GM12878 (cell line): ENCODE measurements at places on chromosomes 1 and 21. TPM values are rescaled to one million over a fixed set of nuclear protein-coding genes. Genes with fewer than 3 reads are reported as not detected.

DNA sequence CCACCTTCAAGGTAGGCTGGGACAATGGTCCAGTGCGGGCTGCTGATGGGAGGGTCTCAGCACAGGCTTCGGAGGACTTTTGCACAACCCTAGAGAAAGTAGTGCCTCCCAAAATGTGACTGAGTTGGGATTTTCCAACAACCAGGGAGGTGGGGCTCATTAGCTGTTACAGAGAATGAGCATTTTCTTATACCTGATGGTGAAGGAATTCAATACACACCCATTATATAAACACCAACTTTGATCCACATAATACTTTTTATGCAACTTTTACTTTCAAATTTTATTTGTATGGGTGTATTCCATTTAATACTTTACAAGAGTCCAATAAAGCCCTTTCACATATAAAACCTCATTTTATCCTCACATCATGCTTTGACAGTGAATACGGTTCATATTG, 31.3 kb upstream of the RNF186 start:
- no peaks in the 10 kb centered on the region for H3K4me1 ChIP-seq
- H3K4me3 ChIP-seq = no peak overlapping the region
- no peak for DNase-seq
- no peaks in the 10 kb centered on the region for H3K36me3 ChIP-seq
- H3K27me3 ChIP-seq = no peaks in the 10 kb centered on the region

DNA sequence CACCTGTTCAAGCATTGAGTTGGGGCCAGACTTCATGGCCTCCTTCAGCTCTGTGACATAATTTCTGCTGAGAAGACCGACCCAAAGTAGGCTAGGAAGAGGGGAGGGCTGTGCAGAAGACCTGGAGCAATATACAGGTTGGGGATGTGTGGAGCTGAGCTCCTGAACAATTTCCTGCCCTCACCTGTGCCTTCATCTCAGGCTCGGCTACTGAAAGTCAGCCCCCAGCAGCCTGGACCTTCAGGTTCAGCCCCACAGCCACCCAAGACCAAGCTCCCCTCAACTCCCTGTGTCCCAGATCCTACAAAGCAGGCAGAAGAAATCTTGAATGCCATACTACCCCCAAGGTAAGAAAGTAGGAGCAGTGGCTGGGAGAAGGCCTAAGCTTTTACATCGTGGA, 662 bp downstream of the DNALI1 start:
- H3K4me1 ChIP-seq = peaks cover 6% of the 10 kb centered on the region; the same call in 1 of the 2 replicates
- no peak for DNase-seq
- H3K36me3 ChIP-seq = no peaks in the 10 kb centered on the region; the same call in 1 of the 2 replicates
- no peak overlapping the region for H3K4me3 ChIP-seq
- H3K27me3 ChIP-seq = no peaks in the 10 kb centered on the region

DNA sequence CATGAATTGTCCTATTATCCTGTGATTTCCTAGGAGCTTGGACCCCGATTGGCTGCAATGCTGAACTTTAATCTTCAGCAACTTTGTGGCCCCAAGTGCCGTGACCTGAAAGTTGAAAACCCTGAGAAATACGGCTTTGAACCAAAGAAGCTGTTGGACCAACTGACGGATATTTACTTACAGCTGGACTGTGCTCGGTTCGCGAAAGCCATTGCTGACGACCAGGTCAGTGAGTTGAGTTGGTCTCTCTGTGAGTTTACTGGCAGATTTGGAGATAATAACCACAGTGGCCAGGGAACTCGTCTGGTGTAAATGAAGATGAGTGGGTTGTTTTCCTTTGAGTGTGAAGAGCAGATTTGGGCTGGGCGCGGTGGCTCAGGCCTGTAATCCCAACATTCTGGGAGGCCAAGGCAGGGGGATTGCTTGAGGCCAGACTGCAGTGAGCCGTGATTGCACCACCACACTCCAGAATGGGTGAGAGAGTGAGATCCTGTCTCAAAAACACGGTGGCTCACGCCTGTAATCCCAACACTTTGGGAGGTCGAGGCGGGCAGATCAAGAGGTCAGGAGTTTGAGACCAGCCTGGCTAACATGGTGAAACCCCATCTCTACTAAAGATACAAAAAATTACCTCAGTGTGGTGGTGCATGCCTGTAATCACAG, 39.1 kb upstream of the KIF1B start:
- H3K27me3 ChIP-seq = no peaks in the 10 kb centered on the region
- H3K4me1 ChIP-seq = peaks cover 31% of the 10 kb centered on the region
- peak overlapping the region; percentile 83; the same call in 1 of the 2 replicates for H3K27ac ChIP-seq
- H3K36me3 ChIP-seq = peaks cover 3% of the 10 kb centered on the region
- H3K4me3 ChIP-seq = no peak overlapping the region

DNA sequence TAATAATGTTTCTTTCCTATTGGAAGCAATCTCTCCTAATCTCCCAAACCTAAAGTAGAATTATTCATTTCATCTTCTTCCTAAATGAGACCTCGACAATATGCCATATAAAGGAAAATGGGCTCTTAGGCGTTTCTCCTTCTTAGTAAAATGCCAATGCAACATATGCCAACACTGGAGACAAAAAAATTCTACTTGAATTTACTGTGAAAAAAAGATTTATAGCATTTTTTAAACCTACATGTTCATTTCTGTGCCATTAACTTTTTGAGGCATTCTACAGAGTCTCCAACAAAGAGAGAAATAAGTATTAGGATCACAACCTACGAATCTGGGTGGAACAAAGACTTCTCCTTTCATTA, 1.3 kb downstream of the WDR47 start:
- no peaks in the 10 kb centered on the region for H3K27me3 ChIP-seq
- H3K4me1 ChIP-seq = no peaks in the 10 kb centered on the region
- no peak for DNase-seq
- peak overlapping the region; percentile 100 for H3K4me3 ChIP-seq

DNA sequence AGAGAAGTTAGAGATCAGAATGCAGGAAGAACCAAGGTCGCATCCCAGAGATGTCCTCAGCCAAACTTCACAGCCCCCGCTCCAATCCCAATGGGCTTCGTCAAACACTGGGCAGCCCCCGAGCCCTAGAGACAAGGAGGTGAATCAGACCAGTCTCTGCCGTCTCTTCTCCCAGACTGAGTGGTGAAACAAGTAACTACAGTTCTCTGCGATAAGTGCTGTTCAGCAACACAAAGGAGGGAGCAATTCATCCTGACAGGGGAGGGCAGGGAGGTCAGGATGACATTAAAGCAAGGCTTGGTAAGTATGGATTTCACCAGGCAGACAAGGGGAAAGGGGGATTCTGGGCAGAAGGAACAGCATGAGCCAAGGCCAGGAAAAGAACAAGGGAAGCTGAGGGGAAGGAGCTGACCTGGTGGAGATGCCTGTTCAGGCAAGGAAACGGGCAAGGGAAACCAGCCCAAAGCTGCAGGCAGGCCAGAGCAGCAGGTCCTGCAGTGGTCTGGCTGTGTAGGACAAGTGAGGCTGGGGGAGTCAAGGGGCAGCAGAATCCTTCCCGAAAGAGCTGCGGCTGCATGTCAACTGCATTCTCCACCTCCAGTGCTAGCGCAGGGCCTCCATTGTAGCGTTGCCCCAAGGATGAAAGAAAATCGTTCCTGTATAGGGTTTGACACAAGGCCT, 13.6 kb upstream of the ERI3 start:
- H3K27ac ChIP-seq = no peak overlapping the region
- no peak for DNase-seq
- peaks cover 1% of the 10 kb centered on the region; the same call in 1 of the 2 replicates for H3K27me3 ChIP-seq
- H3K4me3 ChIP-seq = no peak overlapping the region
- no peaks in the 10 kb centered on the region for H3K36me3 ChIP-seq

PTPRC gene
- polyA plus RNA-seq = 118 and 119 TPM in 2 replicates

GRCh38 chr1:246677842-246678241, 46.4 kb upstream of the SCCPDH start:
- no peak for DNase-seq
- H3K27ac ChIP-seq = no peak overlapping the region
- H3K4me3 ChIP-seq = no peak overlapping the region
- no peaks in the 10 kb centered on the region for H3K36me3 ChIP-seq
- H3K27me3 ChIP-seq = no peaks in the 10 kb centered on the region

DNA sequence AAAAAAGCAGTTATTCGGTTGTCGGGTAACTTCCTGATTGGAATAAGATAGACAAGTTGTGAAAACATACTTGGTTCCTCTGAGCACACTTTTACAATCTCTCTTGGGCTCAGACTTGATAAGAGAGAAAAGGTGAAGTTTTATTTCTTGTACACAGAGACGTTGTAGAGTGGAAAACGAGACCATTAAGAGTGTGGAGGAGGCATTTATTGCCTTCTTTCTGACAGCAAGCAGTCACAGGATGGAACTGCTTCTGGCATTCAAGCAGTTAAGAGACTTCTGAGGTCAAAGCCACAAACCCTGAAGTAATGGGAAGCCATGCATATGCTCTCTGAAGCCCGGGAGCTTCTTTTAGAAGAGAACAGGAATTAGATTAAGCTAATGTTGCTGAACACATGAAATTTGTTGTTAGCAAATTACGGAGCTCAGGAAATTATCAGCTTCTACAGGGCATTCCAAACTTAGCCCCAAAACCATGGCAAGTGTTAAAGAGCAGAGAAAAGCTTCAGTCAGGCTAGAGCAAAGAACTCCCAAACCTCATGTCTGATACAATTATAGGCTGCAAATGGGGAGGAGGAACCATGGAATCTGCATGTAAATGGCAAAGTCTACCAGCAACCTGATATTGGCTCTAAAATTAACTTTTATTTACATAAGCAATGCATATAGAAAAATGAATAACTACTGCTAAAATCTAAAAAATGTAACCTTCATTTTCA, 26.0 kb downstream of the S1PR1 start:
- DNase-seq = no peak
- H3K36me3 ChIP-seq = no peaks in the 10 kb centered on the region

- H3K36me3 ChIP-seq = no peaks in the 10 kb centered on the region
- no peaks in the 10 kb centered on the region for H3K27me3 ChIP-seq
- no peak for DNase-seq
- H3K27ac ChIP-seq = peak overlapping the region; percentile 97
These were observed 231.8 kb upstream of the IRF2BP2 start for GRCh38 chr1:234841710-234842231.

DNA sequence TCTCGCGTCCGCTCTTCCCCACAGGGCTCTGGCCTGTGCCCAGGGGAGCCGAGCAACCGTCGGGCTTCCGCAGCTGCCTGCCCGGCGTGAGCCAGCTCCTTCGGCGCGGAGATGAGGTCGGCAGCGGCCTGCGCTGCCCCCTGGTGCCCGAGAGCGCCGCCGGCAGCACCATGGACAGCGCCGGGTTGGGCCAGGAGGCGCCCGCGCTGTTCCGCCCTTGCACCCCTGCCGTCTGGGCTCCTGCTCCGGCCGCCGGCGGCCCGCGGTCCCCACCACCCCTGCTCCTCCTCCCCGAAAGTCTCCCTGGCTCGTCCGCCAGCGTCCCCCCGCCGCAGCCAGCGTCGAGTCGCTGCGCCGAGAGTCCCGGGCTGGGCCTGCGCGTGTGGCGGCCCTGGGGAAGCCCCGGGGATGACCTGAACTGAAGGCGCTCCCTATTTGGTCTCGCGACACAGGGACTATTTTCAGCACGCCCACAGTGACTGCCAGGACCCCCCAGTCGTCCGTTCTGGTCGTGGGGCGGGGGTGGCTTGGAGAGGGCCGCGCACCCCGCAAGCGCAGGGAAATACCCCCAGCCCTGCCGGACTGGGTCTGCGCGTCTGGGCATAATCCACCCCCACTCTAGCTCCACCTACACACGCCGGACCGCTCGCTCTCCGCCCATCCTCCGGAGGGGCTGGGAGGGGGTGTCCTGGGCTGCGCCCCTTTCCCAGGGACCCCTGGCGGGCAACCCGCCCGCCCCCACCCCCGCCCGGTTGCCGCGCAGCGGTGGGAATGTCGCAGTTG, 1.3 kb downstream of the HES3 start:
- no peaks in the 10 kb centered on the region for H3K36me3 ChIP-seq
- H3K4me3 ChIP-seq = peak overlapping the region; percentile 41; the same call in 1 of the 2 replicates
- no peak for DNase-seq
- peaks cover 5% of the 10 kb centered on the region for H3K4me1 ChIP-seq
- H3K27me3 ChIP-seq = peaks cover 17% of the 10 kb centered on the region
- no peak overlapping the region for H3K27ac ChIP-seq

TP73 gene
- polyA plus RNA-seq = 24.8 and 27.6 TPM in 2 replicates

RPTN gene
- not detected in 2 replicates for polyA plus RNA-seq

GRCh38 chr1:226027538-226028217, 28.5 kb upstream of the SDE2 start:
- H3K36me3 ChIP-seq = no peaks in the 10 kb centered on the region
- H3K4me1 ChIP-seq = peaks cover 26% of the 10 kb centered on the region
- DNase-seq = no peak
- H3K27ac ChIP-seq = no peak overlapping the region
- H3K27me3 ChIP-seq = no peaks in the 10 kb centered on the region

GRCh38 chr1:92877792-92878191, 46.0 kb downstream of the RPL5 start:
- H3K27me3 ChIP-seq = no peaks in the 10 kb centered on the region
- DNase-seq = no peak
- H3K4me3 ChIP-seq = peak overlapping the region; percentile 43; the same call in 1 of the 2 replicates
- peak overlapping the region; percentile 55 for H3K27ac ChIP-seq
- H3K36me3 ChIP-seq = no peaks in the 10 kb centered on the region
- H3K4me1 ChIP-seq = no peaks in the 10 kb centered on the region; the same call in 1 of the 2 replicates

DNA sequence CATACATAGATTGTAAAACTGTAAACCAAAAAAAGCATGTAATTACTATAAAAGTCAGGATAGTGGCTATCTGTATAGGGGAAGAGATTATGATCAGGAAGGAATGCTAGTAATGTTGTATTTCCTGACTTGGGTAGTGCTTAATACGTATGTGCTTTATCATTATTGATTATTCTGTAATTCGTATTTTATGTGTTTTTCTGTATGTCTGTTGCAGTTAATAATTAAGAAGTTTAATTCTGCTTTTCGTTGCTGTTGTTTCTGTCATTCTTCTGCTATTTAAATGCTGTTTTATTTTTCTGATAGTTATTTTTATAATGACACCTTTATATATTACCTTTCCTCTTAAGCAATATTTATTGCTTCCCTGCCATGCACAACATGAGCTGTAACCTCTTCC, 29.3 kb upstream of the TRIM33 start:
- no peaks in the 10 kb centered on the region for H3K27me3 ChIP-seq
- no peaks in the 10 kb centered on the region for H3K4me1 ChIP-seq
- DNase-seq = no peak
- no peak overlapping the region for H3K4me3 ChIP-seq
- no peaks in the 10 kb centered on the region for H3K36me3 ChIP-seq

RNU1-4 gene
- polyA plus RNA-seq = 3.6 and 4.3 TPM in 2 replicates

TDRD10 gene
- not detected in 2 replicates for polyA plus RNA-seq

DCDC2B gene
- 0.14 and 0.21 TPM in 2 replicates for polyA plus RNA-seq

LRRC39 gene
- polyA plus RNA-seq = 0.39 TPM in 1 of 2 replicates, not detected in the other

- no peak overlapping the region for H3K27ac ChIP-seq
- no peaks in the 10 kb centered on the region for H3K27me3 ChIP-seq
- H3K4me1 ChIP-seq = peaks cover 13% of the 10 kb centered on the region
- no peaks in the 10 kb centered on the region for H3K36me3 ChIP-seq
- H3K4me3 ChIP-seq = no peak overlapping the region
- DNase-seq = no peak
These were observed 12.7 kb downstream of the TFF2 start for GRCh38 chr21:42337830-42338728.

- DNase-seq = no peak
- peaks cover 18% of the 10 kb centered on the region for H3K4me1 ChIP-seq
- H3K27me3 ChIP-seq = no peaks in the 10 kb centered on the region
- H3K36me3 ChIP-seq = 0 out of 2 replicates have a peak, but pooled peaks cover 1% of the 10 kb centered on the region
These were observed 7.5 kb downstream of the CD55 start for GRCh38 chr1:207328908-207329440.
